ENCODE measurements at places on chromosomes 7 and 10. TPM values are rescaled to one million over a fixed set of nuclear protein-coding genes. Genes with fewer than 3 reads are reported as not detected.

The WDR37 gene
- total RNA-seq: 18.8 TPM

The DIP2C gene
- 24.6 TPM for total RNA-seq

The C10orf143 gene
- total RNA-seq: 2.4 TPM

The NPSR1 gene
- total RNA-seq: not detected

The SORCS3 gene
- not detected for total RNA-seq

The AKR1E2 gene
- 0.29 TPM for total RNA-seq

The SPDYE2 gene
- total RNA-seq: not detected

The NPC1L1 gene
- not detected for total RNA-seq

The SLC13A4 gene
- 0.32 TPM for total RNA-seq

The SLC26A4 gene
- total RNA-seq: 0.11 TPM

The TRUB1 gene
- 23.0 TPM for total RNA-seq

The TBXAS1 gene
- total RNA-seq: 0.74 TPM

The PWWP2B gene
- 4.9 TPM for total RNA-seq

The CDNF gene
- 1.5 TPM for total RNA-seq

The SNCG gene
- 1.9 TPM for total RNA-seq

The CPA5 gene
- total RNA-seq: not detected

The STEAP1B gene
- 89.5 TPM for total RNA-seq

The TMEM176B gene
- not detected for total RNA-seq

The IMMP2L gene
- total RNA-seq: 12.1 TPM

The LOXL4 gene
- total RNA-seq: 56.5 TPM

The C7orf57 gene
- total RNA-seq: not detected

The TSPAN33 gene
- not detected for total RNA-seq

The SLC29A4 gene
- total RNA-seq: 0.62 TPM

The CD36 gene
- 1.6 TPM for total RNA-seq

The DKK1 gene
- 2,048 TPM for total RNA-seq

The ANKRD1 gene
- 15.1 TPM for total RNA-seq

The MPP7 gene
- 3.1 TPM for total RNA-seq

The OR9A2 gene
- total RNA-seq: not detected

The CPEB3 gene
- total RNA-seq: 1.1 TPM

The BTBD16 gene
- not detected for total RNA-seq

The CTNNA3 gene
- total RNA-seq: not detected

The PCGF5 gene
- total RNA-seq: 23.8 TPM

The C7orf33 gene
- total RNA-seq: not detected

The MYPN gene
- total RNA-seq: 69.8 TPM

The LIPF gene
- not detected for total RNA-seq

The PIK3CG gene
- not detected for total RNA-seq

The GPR15LG gene
- total RNA-seq: not detected

The INA gene
- total RNA-seq: not detected

The ELAPOR2 gene
- total RNA-seq: 0.31 TPM

The AGR3 gene
- not detected for total RNA-seq

The GHRHR gene
- not detected for total RNA-seq

The CCDC3 gene
- 0.07 TPM for total RNA-seq

The SAP25 gene
- total RNA-seq: not detected

The CALHM3 gene
- total RNA-seq: 0.13 TPM

The SPDYE6 gene
- not detected for total RNA-seq

The EPHB6 gene
- 0.18 TPM for total RNA-seq
